Stimulated activated CD4-positive, alpha-beta T cell treated with anti-CD3 and anti-CD28 coated beads, Interleukin-4, amount 100 ng/mL, for 48 hours (primary cell): ENCODE measurements at places on chromosomes 5 and 9.

GRCh38 chr5:132425009-132425937, 55.8 kb downstream of the SLC22A5 start:
- peak; percentile 68 for DNase-seq

- no peak for DNase-seq
Observed at GRCh38 chr9:131781069-131781468, 41.2 kb upstream of the RAPGEF1 start.

DNA sequence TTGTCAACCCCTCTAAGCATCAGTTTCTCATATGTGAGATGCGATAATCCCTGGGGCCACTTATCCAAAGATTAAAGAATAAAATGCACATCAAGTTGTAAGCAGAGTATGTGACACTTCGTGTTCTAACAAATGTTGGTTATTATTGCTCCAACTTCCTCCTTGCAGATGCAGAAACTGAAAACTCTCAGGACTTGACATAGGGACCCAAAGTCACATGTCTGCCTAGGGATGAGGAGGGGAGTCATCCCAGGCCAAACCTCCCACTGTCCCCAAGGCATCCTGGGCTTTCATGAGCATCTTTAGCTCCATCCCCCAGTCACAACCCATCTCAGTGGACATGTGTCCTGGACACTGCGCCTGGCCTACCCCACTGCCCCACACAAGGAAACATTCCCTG, 27.5 kb upstream of the SYK start:
- DNase-seq: no peak

- DNase-seq: no peak
Observed at GRCh38 chr9:136292591-136293448, 11.1 kb downstream of the CCDC187 start.

DNA sequence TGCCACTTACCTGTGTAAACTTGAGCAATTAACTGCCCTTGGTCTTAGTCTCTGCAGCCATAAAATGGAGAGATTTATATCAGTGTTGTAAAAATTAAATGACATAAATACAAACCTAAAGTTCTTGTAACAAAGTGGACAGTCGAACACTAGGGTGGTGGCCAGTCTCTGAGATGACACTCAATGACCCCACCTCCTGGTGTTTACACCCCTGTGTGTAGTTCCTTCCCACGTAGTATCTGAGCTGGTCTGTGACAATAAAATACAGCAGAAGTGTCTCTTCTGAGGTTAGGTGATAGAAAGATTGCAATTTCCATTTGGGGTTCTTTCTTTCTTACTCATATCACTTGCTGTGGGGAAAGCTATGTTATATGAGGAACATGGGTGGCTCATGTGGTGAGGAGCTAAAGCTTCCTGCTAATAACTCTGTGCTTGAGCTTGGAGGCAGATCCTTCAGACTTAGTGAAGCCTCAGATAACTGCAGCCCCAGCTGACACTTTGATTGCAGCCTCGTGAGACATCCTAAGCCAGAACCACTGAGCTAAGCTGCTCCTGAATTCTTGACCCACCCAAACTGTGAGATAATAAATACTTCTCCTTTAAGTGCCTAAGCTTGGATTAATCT, 173.4 kb upstream of the CHD1 start:
- no peak for DNase-seq

DNA sequence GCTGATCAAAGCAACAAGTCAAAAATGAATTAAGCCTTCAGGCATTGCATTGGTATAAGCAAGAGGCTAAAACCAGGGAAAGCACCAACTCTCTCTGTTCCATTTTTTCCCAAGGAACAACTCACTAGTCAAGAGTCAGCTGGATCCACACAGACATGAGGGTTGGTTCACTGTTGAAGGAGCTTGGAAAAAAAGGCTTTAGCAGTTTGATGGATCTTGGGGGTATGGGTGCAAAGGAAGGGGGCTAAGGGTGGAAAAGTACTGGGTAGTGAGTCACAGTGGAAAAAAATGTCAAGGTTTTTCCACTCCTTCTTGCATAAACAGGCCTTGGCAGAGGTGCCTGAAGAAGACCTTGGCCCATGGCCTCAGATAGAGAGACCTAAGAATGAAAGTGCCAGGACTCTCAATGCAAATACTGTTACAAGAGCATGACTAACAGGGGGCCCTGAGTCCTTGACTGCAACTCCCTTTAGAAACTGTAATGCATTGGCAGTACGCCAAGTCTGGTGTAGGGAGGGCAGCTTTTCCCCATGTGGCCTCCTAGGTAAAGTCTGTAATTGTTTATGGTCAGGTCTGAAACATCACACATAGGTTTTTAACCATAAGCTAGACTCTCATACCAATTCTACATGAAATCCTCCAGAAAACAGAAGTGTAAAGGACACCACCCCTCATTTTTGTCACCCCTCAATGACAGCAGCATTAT, 23.7 kb downstream of the ACTL7A start:
- peak; percentile 47 for DNase-seq

DNA sequence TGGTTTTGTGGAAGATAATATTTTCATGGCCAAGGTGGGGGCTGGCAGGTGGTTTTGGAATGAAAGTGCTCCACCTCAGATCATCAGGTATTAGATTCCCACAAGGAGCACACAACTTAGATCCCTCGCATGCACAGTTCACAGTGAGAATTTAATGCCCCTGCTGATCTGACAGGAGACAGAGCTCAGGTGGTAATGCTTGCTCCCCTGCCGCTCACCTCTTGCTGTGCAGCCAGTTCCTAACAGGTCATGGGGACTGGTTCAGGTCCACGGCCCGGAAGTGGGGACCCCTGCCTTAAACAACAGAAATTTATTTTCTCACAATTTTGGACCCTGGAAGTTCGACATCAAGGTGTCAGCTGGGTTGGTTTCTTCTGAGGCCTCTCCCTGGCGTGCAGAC, 668.7 kb upstream of the ZNF608 start:
- no peak for DNase-seq

DNA sequence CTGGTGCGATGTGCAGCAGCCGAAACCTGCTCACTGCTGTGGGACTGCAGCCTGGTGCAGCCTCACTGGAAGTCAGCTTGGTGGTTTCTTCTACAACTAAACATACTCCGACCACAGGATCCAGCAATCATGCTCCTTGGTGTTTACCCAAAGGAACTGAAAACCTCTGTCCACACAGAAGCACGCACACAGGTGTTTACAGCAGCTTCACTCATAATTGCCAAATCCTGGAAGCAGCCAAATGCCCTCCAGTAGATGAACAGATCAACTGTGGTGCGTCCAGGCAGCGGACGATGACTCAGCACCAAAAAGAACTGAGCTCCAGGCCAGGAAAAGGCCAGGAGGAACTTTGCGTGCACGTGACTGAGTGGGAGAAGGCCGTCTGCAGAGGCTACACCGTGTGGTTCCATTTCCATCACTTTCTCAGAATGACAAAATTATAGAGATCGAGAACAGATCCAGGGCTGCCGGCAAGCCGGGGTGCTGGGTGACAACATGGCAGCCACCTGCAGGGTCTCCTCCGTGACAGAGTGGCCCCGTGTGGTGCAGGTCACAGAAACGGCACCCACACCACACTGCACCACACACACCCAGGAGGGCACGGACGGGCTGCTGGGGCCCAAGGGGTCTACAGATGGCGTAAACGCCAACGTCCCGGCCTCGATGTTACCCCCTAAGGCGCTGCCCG, 23.1 kb upstream of the NSMF start:
- no peak for DNase-seq

DNA sequence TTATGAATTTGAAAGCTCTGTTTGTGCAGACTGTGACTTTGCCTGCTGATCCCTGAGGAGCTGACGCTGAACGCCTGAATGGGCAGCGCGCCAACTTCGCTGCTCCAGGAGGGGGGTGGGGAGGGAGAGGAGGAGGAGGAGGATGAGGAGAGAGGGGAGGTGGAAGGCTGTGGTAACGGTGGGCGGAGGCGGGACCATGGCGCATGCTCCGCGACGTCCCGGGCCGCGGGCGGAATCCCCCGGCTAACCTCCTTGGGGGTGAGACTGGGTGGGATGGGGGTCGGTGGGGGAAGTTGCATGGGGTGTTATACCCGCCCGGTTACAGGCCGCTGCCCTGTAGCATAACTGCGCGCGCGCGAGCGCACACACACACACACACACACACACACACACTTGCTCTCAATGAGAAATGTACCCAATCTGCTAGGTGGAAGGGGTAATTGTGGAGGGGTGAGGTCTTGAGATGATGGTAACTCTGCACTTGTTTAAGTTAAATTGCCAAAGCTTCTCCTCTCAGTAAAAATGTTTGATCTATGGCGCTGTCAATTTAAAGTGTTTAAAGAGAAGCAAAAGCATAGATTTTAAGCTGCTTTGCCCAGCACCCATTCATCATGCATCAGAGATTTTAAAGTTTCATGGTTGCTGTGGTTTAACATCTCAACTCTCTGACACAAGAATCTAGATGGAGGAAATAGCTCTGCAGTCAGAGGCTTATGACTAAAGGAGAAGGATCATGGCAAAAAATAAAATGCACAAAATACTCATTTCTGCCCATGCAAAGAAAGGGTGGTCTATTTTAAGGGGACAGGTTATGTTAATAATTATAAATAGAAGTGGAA, 76.6 kb upstream of the TBCA start:
- no peak for DNase-seq

DNA sequence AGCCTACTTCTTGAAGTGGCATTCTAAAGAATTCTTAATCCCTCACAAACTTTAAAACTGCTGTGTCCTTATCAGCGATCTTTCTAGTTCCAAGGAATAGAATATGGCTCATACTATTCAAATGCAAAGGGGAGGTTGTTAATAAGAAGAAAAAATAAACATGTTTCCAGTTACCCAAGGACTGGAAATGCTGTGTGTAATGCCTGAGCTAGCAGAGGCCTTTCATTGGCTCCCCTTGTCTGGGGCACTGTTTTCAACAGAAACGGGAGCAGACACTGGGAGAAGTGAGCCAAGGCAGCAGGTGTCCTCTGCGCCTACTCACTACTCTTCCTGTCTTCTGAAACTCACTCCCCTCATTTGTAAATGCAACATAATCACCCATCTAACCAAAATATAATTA, 253.0 kb downstream of the MARCHF11 start:
- no peak for DNase-seq

DNA sequence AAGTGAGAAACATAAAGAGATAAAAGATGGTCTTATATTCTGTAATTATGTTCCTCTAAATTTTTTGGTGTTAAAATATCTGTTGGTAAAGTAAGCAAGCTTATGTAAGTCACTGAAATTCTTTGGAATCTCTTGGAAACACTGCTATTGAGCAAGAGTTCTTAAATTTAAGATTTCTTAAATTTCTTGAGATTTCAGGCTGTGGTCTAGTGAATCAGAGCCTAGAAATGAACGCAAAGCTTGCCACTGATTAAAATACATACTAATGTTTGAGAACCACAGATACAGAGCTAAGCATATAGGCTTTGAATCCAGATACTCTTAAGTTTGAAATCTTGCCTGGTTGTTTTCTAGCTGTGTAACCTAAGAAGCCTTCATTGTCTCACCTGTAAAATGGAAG, 133.4 kb downstream of the TRPM3 start:
- DNase-seq: no peak

DNA sequence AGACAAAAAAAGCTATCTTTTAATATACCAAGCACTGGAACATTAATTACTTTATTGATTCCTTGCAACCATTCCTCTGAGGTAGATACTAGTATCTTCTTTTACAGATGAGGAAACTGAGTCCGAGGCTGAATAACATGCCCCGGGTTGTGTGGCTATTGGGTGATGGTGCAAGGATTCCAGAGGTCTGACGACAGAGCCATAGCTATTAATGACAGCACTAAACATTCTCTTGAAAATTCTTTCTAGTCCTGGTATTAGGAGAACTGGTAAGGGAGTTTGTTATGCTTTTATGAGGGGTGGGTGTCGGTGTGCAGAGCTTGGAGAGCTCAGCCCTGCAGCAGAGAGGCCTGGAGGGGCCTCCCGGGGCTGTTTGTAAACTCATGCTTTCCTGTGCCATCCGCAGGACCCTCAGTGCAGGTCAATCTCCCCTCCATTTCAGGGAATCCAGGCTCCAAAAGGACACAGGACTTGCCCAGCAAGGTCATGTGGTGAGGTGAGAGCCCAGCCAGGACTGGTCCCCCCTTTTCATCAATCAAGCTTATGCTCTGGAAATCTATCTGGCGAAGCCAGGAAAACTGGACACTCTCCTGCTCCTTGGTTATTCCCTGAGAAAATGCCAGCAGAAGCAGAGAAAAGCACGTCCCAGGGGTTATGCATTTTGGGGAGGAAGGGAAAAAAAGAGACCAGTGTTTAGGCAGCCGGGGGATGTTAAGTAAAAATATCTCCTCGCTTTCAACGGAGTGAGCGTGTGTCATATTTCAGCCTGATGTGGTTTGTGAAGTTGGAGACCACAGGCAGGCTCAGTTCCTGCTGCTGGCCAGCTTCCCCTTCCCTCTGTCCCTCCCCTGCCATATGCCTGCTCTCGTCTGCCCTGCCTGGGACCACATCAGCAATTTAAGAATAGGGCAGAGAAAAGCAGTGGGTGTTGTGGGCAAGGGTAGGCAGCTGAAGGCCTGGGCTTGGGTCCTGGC, 3.7 kb downstream of the GSN start:
- DNase-seq: no peak

GRCh38 chr9:103731541-103731940, 362.6 kb upstream of the SMC2 start:
- no peak for DNase-seq

DNA sequence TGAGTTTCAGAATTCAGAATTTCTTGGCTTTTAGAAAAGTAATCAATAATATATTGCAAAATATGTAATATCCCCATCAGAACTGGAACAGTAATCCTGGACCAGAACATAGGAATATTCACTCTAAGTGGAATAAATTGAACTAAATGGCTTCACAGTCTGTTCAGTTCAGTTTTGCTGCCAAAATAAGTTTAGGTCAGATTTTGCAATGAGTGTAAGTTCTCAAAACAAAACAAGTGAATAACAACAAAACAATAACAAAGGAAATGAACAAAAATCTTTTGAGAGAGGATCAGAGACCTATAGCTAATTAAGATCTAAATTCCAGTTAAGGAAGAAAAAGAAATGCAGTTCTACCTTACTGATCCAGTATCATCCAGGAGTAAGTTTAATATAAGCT, 9.3 kb downstream of the PTGER4 start:
- DNase-seq: no peak

DNA sequence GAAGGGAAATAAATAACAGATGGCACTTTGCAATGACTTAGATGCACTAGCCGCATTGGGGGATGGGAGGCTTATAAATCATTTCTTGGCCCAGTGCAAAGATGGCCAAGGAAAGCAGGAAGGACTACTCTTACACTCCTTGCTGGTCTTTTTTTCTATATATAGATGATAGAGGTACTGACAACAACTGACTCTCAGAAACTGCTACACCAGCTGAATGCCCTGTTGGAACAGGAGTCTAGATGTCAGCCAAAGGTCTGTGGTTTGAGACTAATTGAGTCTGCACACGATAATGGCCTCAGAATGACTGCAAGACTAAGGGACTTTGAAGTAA, 1.7 kb downstream of the CCNG1 start:
- no peak for DNase-seq

- DNase-seq: no peak
Observed at GRCh38 chr5:116340799-116341198, 233.8 kb downstream of the SEMA6A start.

- no peak for DNase-seq
Observed at GRCh38 chr9:135814421-135815095, 92.8 kb downstream of the CAMSAP1 start.

DNA sequence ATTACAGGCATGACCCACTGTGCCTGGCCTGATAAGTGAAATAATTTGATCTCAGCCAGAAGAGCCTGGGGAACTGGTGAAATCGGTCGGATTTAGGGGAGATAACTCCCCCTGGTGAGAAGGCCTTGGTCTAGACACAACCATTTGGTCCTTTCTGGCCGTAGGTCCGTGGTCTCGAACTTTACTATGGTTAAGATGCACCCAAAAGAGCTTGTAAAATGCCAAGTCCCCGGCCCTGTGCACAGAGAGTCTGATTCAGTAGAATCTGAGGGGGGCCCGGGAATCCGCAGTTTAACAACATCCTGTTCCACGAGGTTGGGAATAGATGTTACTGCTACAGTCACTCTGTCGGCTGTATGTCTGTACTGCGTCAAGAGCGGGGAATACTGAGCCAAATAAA, 140.7 kb downstream of the C9orf50 start:
- no peak for DNase-seq
